Naive thymus-derived CD8-positive, alpha-beta T cell (primary cell): ENCODE measurements at places on chromosomes 5 and 9. TPM values are rescaled to one million over a fixed set of nuclear protein-coding genes. Genes with fewer than 3 reads are reported as not detected.

Gene C5orf52
- total RNA-seq = not detected

Gene RNF44
- 271 TPM for total RNA-seq

Gene NOXA1
- total RNA-seq = 4.5 TPM

- DNase-seq = no peak
These were observed 33.8 kb upstream of the DTWD2 start for GRCh38 chr5:119022017-119022745.

DNA sequence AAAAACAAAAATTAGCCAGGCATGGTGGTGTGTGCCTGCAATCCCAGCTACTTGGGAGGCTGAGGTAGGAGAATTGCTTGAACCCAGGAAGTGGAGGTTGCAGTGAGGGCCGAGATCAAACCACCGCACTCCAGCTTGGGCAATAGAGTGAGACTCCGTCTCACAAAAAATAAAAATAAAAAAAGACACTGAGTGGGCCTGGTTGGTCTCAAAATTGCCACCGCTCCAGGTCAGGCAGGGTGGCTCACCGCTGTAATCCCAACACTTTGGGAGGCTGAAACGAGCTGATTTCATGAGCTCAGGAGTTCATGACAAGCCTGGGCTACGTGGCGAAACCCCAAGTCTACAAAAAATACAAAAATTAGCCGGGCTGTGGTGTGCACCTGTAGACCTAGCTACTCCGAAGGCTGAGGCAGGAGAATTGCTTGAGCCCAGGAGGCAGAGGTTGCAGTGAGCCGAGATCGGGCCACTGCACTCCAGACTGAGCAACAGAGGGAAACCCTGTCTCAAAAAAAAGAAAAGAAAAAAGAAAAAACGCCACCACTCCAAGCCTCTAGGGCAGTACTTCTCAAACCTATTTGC is 1.8 kb downstream of the STK10 start:
- DNase-seq = no peak

GRCh38 chr5:89596821-89597220 is 713.8 kb upstream of the MEF2C start:
- DNase-seq = no peak
